ENCODE measurements at places on chromosomes 1 and 21.

GRCh38 chr1:31470794-31471315 lies 57.8 kb downstream of the SERINC2 start:
- no peak for DNase-seq

GRCh38 chr1:226813671-226814591 lies 56.5 kb upstream of the PSEN2 start:
- DNase-seq: no peak

- no peak for DNase-seq
Observed at GRCh38 chr1:207049974-207050391, 1.0 kb downstream of the YOD1 start.

- DNase-seq: peak; percentile 81
Observed at GRCh38 chr1:40847023-40847745, 15.0 kb downstream of the CITED4 start.

GRCh38 chr1:239682046-239682445 lies 295.7 kb downstream of the CHRM3 start:
- DNase-seq: no peak

- DNase-seq: no peak
Observed at GRCh38 chr1:109438798-109439297, 12.6 kb upstream of the PSMA5 start.

- DNase-seq: no peak
Observed at GRCh38 chr1:24190983-24191461, 3.9 kb upstream of the IFNLR1 start.

DNA sequence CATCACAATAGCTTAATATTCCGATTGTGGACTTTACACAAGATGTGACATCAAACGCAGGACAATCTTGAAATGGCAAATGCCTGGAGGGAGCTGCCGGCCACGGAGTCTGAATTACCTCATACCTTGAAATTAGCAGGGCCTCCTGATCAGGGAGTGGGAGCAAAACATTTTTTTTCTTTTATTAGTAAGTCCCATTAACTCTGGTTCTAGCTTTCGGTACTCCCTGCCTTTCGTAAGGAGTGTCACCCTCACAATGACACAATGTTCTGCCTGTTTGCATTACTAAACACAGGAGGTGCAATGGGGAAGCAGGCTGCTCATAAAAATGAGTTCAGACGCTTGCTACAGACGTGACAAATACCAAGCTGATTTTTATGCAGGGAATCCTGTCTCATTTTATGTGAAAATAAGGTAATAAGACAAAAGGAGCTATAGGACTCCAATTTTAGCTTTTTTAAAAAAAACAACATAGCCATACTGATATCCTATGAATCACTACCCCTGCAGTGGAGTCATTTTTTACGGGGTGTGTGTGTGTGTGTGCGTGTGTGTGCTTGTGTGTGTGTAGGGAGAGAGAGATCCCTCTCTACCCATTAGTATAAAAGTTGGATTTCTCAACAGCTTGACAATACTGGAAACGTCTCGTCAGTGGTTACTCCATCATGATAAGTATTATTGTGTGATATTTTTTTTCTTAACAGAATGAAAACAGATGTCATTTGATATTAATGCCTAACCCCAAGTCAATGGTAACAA lies 205.1 kb upstream of the RUNX1 start:
- DNase-seq: no peak

GRCh38 chr1:246513041-246513440 lies 6.0 kb upstream of the SMYD3 start:
- DNase-seq: no peak

GRCh38 chr1:210653771-210654170 lies 325.1 kb downstream of the HHAT start:
- no peak for DNase-seq

DNA sequence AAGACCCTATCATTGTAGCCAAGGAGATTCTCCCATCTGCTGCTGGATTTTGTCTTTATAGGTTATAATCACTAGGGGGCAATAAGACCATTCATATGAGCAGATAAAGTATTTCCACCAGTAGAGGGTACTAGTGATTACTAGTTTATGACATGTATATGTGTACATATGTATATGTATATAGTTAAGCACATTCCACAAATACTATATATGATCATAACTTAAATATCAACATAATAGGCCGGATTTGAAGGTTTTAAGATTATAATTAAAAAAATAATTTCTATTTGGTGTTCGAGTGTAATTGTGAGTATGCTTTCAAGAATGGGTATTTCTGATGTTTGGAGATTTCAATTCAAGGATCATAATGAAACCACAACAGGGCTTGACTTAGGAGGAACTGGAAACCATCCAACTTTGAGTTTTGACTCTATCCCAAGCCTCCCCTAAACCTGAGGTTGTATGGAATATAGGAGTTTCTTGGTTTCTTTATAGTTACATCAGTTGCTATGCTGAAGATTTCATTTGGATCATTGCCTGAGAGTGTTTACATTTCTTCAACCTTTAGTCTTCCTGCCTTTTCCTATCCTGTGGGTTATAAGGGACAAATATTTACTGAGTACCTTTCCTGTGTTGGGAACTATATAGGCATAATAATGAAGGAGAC lies 16.9 kb downstream of the TCEANC2 start:
- DNase-seq: no peak
